Trophoblast cell (in vitro differentiated cells and primary cell): ENCODE measurements at places on chromosomes 16 and 17.

- DNase-seq = no peak
These were observed 18.0 kb upstream of the JPH3 start for GRCh38 chr16:87584271-87584670.

GRCh38 chr16:2088759-2089358 is 41.1 kb downstream of the TSC2 start:
- DNase-seq = no peak

- no peak for DNase-seq
These were observed 81.6 kb downstream of the CMIP start for GRCh38 chr16:81526199-81526598.

GRCh38 chr17:27602721-27603420 is 28.1 kb upstream of the LGALS9 start:
- peak; percentile 90 for DNase-seq

DNA sequence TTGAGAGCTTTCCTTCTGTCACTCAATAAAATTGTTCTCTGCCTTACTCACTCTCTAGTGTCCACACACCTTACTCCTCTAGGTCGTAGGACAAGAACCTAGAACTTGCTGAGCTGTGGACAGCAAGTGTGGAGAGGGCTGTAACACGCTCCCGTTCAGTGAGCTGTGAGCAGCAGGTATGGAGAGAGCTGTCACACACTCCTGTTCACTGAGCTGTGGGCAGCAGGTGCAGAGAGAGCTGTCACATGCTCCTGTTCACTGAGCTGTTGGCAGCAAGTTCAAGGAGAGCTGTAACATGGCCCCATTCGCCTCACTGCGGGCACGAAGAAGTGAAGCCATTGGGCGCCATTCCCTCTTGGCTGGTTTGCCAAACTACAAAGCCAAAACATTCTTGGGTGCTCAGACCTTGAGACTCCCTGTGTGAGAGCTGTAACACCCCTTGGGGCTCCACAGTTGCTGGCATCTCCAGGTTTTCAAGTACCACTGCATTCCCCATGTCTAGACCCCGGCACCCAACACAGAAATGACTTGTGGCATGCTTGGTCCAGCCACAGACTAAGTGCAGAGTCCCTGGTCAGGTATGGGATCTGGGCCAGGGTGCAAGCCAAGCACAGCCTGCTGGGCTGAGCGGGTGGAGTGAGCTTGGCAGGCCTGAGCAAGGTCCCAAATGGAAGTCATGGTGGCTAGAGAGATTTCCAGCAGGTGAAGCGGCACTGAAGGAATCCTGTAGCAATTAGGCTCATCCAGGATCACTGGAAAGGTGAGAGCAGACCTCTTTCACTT is 608.0 kb upstream of the CDH8 start:
- no peak for DNase-seq

DNA sequence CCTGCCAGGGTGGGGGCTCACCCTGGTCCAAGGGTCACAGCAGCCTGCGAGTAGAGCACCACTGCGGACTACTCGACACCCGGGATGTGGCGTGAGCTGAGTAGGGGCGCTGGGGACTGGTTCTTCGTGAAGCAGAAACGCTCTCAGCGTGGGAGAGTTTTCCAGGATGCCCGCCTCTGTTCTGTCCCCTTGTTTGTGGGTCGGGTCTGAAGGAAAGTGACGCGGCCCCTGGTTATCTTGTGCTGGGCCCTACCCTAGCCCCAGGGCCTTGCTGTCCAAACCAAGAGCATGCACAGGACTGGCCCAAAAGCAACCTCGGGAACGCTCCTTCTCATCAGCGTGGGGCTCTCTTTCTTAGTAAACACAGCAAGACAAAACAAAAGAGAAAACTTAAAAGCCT is 303.3 kb downstream of the IRF8 start:
- no peak for DNase-seq

DNA sequence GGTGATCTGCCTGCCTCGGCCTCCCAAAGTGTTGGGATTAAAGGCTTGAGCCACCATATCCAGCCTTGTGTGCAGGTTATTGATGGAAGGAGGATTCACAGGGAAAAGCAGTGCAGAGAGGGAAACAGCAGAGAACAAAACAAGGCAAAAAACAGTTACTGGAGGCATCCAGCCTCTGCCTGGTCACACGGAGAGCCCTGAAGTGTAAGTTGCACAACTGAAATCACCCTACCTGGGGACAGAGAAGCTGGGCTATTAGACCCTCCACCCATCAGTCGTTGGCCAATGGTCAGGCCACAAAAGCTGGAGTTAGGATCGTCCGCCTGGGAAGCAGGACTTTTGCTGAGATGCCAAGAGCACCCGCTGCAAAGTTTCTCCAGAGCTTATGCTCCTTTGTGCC is 57.9 kb upstream of the BCO1 start:
- DNase-seq = no peak

DNA sequence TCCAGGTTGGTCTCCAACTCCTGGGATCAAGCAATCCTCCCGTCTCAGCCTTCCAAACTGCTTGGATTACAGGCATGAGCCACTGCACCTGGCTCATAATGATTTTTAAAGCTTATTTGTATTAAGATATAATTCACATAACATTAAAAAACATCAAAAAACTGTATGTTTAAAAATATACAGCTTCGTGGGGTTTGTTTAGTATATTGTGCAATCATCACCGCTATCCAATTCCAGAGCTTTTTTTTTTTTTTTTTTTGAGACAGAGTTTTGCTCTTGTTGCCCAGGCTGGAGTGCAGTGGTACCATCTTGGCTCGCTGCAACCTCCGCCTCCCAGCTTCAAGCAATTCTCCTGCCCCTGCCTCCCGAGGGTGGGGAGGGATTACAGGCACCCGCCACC is 11.0 kb upstream of the SLC25A19 start:
- DNase-seq = no peak

DNA sequence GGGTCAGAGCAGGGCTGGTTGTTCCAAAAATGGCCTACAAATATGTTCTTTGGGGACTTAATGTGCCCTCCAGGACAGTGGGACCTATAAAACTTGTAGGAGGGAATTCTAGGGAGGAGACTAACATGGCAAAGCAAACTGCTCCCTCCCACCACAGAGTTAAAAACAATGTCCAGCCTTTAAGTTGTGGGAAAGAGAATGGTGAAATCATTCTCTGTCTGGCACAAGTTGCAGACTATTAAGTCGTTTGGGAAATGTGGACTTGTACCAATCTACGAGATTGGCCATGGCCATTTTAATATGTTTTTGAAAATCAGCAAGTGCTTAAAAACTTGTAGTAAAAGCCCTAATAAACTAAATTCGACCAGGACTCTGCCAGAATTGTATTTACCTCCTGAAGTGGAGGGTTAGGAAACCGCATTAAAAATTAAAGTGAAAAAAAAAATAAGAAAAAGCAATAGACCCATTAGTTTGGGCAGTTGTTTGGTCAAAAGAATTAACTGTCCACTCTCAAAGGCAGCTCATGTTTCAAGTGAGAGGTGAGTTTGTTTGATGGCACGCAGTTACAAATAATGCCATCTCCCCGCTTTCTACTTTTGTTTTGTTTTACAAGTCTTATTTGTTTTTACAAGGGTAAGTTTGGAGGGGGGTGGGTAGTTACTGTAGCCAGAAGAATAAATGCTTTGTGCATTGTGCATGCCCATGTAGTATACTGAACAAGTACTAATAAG is 32.4 kb downstream of the ANKFN1 start:
- no peak for DNase-seq
